Muscle of leg (tissue), 16 donors: ENCODE measurements at places on chromosomes 3 and 15. TPM values are rescaled to one million over a fixed set of nuclear protein-coding genes. Genes with fewer than 3 reads are reported as not detected.

DNA sequence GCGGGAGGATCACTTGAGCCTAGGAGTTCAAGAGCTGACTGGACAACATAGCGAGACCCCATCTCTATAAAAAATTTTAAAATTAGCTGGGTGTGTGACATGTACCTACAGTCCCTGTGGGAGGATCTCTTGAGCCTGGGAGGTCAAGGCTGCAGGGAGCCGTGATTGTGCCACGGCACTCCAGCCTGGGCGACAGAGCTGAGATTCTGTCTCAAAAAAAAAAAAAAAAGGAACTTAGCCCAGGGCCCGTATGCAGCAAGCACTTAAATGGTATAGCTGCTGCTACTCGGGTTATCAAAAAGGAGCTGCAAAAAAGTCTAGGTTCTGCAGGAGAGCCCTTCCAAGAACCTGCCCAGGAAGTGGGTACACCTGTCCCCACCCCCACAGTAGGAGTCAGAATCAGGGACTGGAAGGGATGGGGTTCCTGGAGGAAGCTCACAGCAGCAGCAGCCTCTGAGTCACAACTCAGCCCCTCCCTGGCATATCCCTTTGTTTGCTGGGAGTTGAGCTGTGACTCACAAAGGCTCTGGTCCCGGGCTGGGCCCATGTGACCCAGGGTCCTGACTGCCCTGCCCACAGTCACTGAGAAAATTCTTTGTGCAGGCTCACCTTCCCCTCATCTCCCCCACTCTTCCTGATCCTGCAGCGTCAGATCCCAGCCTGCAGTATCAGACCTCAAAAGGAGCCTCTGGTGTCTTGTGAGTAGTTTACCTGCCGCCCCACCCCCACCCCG, at the start of gene SPATA12:
TSS of gene SPATA12 (plus strand) at position 576 of the 733 bp plus-strand sequence. CDS start 13,031 bp downstream, outside the sequence.
- no peaks in the 10 kb centered on the region for H3K36me3 ChIP-seq
- H3K27ac ChIP-seq = no peak within 1 kb of the TSS
- peak; percentile 53 for DNase-seq
- H3K4me3 ChIP-seq = no peak within 1 kb of the TSS

GRCh38 chr3:114714237-114714636, 420.4 kb downstream of the TIGIT start:
- no peak overlapping the region for H3K27ac ChIP-seq
- H3K36me3 ChIP-seq = no peaks in the 10 kb centered on the region
- no peaks in the 10 kb centered on the region for H3K4me1 ChIP-seq
- no peaks in the 10 kb centered on the region for H3K27me3 ChIP-seq
- H3K4me3 ChIP-seq = no peak overlapping the region

GRCh38 chr3:122031123-122031468, 9.0 kb upstream of the ILDR1 start:
- H3K27me3 ChIP-seq = no peaks in the 10 kb centered on the region
- DNase-seq = no peak
- H3K4me1 ChIP-seq = no peaks in the 10 kb centered on the region
- H3K27ac ChIP-seq = no peak overlapping the region

DNA sequence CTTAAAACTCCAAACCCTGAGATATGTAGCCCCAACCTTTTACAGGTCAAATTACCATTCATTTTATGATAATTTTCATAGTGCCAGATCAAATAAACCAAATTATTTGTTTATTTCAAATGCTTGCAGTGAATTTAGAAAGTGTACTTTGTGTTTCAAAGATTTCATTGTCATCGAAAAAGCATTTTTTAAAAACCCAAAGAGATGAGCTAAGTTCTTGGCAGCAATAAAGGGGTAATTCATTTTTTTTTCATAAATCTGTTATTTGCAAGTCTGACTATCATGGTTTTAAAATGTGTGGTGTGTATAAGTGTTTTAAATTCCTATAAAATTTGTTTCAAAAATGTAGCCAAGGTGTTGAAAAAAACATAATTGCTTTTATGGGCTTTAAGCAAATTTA, 17.2 kb downstream of the PTX3 start:
- no peak for DNase-seq
- H3K4me3 ChIP-seq = no peak overlapping the region
- H3K27ac ChIP-seq = no peak overlapping the region
- no peaks in the 10 kb centered on the region for H3K27me3 ChIP-seq
- H3K36me3 ChIP-seq = no peaks in the 10 kb centered on the region

DNA sequence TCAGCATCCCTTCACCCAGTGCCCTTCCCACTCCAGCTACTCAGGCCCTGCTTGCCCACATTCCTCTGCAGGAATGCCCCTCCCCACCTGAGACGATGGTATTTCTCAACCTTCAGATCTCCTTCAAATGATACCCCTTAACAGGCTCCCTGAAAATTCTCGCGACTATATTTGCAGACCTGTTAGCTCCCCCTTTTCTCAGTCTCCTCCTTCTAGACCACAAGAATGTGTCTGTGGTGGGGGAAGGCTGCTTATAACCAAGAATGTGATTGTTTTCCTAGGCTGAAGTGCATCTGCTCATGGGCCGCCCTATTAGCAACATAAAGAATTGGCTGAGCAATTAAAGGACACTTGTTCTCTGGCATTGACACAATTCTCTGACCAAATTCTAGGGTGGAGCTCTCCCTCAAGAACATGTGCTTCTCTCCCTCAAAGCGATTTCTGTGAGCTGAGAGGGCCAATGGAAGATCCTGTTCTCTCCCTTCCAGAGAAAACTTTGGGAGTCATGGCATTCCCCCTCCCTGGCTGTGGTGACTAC, 19.1 kb upstream of the LIMD1 start:
- H3K27me3 ChIP-seq = no peaks in the 10 kb centered on the region
- no peak overlapping the region for H3K27ac ChIP-seq
- peak; percentile 71 for DNase-seq
- H3K36me3 ChIP-seq = no peaks in the 10 kb centered on the region
- H3K4me1 ChIP-seq = peaks cover 20% of the 10 kb centered on the region

DNA sequence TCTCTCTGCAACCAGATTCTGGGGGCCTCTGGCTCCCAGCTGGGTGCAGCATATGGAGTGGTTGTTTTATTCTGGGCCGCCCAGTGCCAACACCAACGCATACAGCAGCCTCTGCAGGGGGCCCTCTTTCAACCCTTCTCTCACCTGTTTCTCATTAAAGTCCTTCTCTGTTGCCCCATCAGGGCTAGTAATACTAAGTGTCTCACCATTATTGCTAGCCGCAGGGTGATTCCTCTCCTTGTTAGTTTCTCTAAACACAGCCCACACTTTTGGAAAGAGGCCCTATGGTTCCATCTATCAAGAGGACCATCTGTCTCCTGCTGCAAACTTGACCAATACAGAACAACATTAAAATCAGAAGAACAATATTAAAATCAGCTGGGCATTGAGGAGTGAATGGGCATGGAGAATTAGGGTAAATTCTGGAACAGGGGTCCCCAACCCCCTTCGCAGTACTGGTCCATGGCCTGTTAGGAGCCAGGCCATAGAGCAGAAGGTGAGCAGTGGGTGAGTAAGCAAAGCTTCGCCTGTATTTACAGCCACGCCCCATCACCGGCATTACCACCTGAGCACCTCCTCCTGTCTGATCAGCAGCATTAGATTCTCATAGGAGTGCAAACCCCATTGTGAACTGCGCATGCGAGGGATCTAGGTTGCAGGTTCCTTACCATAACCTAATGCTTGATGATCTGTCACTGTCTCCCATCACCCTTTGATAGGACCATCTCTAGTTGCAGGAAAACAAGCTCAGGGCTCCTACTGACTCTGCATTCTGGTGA, 36.5 kb downstream of the ALS2CL start:
- peaks cover 26% of the 10 kb centered on the region for H3K27me3 ChIP-seq
- H3K4me1 ChIP-seq = peaks cover 15% of the 10 kb centered on the region
- H3K4me3 ChIP-seq = no peak overlapping the region
- DNase-seq = no peak

DNA sequence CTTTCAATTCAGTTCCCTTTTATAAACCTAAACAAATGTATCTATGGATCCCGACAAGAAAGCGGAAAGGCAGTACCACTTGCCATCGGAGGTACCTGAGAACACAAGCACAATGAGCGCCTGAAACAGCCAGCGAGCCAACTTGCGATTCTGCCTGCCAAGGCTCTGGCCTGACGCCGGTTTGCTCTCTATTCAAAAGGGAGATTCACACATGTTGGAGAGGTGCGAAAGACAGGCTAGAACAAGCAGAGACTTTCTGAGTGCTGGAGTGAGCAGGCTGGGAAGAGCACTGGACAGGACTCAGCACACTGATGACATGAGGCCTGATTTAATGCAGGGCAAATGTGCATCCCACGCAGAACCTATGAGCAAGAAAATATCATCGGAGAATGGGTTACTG, 17.7 kb upstream of the PRR23E start:
- DNase-seq = no peak
- no peak overlapping the region for H3K27ac ChIP-seq
- H3K36me3 ChIP-seq = no peaks in the 10 kb centered on the region
- peaks cover 24% of the 10 kb centered on the region for H3K27me3 ChIP-seq

DNA sequence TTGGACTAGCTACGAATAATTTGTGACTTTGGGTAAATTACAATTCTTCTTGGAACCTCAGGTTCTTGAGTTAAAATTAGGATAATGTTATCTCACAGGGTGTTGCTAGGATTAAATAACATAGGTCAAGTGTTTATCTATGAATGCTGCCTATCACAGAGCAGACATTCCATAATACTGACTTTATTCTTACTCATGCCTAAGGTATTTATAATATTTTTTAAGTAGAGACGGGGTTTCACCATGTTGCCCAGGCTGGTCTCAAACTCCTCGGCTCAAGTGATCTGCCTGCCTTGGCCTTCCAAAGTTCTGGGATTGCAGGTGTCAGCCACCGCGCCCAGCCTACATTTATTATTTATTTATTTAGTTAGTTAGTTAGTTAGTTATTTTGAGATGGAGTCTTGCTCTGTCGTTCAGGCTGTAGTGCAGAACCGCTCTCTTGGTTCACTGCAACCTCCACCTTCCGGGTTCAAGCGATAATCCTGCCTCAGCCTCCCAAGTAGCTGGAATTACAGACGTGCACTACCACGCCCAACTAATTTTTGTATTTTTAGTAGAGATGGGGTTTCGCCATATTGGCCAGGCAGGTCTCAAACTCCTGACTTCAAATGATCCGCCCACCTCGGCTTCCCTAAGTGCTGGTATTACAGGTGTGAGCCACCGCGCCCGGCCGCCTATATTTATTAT, 741 bp upstream of the ZNF106 start:
- no peaks in the 10 kb centered on the region for H3K27me3 ChIP-seq
- no peak for DNase-seq
- peak overlapping the region; percentile 98 for H3K4me3 ChIP-seq
- H3K36me3 ChIP-seq = no peaks in the 10 kb centered on the region
- H3K27ac ChIP-seq = peak overlapping the region; percentile 98

- H3K4me1 ChIP-seq = no peaks in the 10 kb centered on the region
- peak; percentile 1 for DNase-seq
- no peak overlapping the region for H3K27ac ChIP-seq
- H3K4me3 ChIP-seq = no peak overlapping the region
These were observed 217.1 kb downstream of the GBE1 start for GRCh38 chr3:81544385-81544784.

- peak overlapping the region; percentile 70 for H3K27ac ChIP-seq
- DNase-seq = peak; percentile 92
- H3K27me3 ChIP-seq = no peaks in the 10 kb centered on the region
- peaks cover 12% of the 10 kb centered on the region for H3K4me1 ChIP-seq
- H3K36me3 ChIP-seq = no peaks in the 10 kb centered on the region
These were observed 277.4 kb downstream of the ROBO1 start for GRCh38 chr3:79490165-79491028.

DNA sequence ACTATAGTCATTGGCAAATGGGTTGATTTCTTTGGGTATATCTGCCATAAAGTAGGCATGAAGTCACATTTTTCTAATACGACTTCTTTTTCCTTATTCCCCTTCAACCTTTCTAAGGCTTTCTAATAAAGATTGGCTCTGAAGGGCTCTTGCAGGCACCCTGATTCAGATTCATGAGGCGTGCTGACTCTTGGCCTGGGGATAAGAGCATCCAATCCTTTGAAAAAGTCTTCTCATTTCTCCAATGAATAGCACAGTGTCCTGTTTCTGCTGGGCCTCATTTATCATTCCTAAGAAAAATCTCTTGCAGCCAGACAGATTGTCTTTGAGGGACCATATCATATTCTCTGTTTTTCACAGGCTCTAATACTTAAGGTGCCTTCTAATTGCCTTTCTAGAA, 32.3 kb upstream of the BNIP2 start:
- H3K4me3 ChIP-seq = no peak overlapping the region
- no peak for DNase-seq
- H3K27ac ChIP-seq = no peak overlapping the region
- peaks cover 2% of the 10 kb centered on the region for H3K27me3 ChIP-seq
- H3K36me3 ChIP-seq = no peaks in the 10 kb centered on the region

The TBC1D23 gene
- 34.7 TPM for polyA plus RNA-seq

The SCAANT1 gene
- 1.4 TPM for polyA plus RNA-seq

The RPL32 gene
- polyA plus RNA-seq = 2,905 TPM

The CD200 gene
- 19.5 TPM for polyA plus RNA-seq

The RTP4 gene
- polyA plus RNA-seq = not detected

The OSBPL10 gene
- polyA plus RNA-seq = 10.0 TPM

The FBXO40 gene
- polyA plus RNA-seq = 2.4 TPM
